ENCODE measurements at places on chromosomes 4 and X.
A peak's percentile ranks its signal among the peaks of the same experiment; 100 is the strongest.

DNA sequence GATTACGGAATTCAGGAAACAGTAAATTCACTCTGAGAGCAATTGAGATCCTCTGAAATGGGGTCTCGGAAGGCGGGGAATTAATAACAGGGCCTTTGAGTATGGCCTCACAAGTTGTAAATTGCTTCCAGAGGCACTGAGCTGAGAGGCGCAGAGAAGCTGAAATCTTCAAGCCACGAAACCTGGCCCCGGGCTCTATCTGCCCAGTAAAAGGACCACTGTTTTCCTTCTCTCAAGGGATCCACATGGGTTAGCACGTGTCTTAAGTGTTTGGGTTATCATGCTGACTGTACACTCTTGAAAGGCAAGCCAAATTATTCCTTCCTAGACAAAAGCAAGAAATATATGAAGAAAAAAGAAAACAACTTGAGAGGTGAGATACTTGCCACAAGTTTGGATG lies 1012.9 kb upstream of the FTHL17 start:
- no peak for DNase-seq

DNA sequence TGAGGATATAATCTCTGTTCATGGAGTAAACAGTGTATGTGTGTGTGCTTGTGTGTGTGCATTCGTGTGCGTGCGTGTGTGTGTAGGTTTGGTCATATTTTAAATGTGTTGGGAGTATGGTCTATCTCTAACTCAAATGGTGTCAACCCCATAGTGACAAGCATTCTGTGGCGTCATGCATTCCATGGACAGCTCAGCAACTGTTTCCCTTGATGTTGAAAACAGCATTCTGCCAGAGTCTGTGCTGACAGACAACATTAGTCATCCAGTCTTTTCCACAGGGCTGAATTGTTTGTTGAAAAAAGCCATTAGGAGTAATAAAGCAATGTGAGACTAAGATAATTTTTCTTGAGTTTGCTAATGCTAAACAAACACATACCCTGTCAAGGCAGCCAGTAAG lies 706.6 kb downstream of the PCDH19 start:
- DNase-seq: no peak

DNA sequence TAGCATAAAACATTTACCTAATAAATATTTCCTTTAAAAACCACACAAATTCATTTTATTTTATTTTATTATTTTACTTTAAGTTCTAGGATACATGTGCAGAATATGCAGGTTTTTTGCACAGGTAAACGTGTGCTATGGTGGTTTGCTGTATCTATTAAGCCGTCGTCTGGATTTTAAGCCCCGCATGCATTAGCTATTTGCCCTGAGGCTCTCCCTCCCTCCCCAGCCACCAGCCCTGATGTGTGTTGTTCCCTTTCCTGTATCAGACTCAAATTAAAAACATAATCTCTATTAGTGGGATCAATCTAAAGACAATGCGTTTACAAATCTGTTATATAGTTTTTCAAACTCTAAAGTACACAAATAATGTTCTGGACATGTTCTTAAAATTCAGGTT lies 1.2 kb upstream of the HTN3 start:
- DNase-seq: no peak

DNA sequence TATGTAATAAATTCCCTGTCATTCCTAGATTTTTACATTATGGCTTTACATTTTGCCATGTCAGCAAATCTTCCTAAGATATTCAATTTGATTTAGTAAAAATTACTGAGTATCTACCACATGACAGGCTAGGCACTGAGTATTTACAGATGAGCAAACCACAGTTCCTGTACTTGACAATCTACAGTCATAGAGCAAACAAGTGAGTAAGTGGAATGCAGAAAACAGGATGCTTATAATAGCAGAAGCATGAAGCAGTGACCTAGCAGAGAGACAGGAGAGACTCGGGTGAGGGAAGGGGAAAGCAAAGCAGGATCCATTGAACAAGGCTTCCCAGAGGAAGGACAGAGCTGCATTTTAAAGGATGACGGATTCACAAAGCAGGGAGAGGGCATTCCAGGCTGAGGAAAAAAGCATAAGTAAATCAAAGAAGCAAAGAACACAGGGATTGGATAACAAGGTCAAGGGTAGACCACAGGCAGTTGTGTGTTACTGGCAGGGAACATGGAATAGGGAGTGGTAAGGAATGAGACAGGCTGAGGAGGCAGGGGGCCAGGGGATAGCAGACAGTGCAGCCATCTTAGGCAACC lies 124.7 kb upstream of the C1QTNF7 start:
- no peak for DNase-seq

GRCh38 chrX:43283187-43283586 lies 372.9 kb upstream of the MAOA start:
- no peak for DNase-seq

GRCh38 chrX:23482561-23482960 lies 147.9 kb downstream of the PTCHD1 start:
- no peak for DNase-seq

- DNase-seq: no peak
These were observed 6.8 kb upstream of the ANOS1 start for GRCh38 chrX:8738588-8739189.

DNA sequence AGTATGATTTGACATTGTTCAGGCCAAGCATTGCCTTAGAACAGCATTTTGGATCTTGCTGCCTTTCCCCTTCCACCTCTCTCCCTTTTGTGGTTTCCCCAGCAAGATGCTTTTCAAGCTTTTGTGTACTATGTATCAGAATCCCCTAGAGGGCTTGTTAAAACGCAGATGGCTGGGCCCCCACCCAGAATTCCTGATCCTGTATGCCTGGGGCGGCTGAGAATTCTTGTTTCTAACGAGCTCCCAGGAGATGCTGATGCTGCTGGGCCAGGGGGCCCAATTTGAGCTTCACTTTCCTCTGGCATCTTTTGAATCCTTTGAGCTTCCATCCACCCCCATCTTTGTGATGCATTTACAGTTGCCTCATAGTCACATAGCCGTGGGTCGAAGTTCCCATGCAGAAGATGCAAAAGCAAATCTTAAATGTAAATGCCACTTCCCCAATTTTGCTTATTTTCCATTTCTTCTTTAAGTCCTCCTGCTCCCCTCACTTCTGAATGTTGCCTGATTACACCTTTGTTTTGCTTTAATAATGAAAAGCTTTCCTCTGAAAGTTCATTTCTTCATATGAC lies 18.5 kb downstream of the HCCS start:
- no peak for DNase-seq

DNA sequence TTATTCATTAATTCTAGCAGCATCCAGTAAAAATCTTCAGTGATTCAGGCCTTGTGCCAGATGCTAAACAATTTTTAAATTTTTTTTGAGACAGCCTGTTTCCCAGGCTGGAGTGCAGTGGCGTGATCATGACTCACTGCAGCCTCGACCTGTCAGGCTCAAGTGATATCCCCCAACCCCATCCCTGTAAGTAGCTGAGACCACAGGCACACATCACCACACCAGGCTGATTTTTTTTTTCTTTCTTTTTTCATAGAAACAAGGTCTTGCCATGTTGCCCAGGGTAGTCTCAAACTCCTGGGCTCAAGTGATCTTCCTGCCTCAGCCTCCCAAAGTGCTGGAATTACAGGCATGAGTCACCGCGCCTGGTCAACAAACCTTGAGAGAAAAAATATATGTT lies 705.5 kb downstream of the ARAP2 start:
- DNase-seq: no peak

DNA sequence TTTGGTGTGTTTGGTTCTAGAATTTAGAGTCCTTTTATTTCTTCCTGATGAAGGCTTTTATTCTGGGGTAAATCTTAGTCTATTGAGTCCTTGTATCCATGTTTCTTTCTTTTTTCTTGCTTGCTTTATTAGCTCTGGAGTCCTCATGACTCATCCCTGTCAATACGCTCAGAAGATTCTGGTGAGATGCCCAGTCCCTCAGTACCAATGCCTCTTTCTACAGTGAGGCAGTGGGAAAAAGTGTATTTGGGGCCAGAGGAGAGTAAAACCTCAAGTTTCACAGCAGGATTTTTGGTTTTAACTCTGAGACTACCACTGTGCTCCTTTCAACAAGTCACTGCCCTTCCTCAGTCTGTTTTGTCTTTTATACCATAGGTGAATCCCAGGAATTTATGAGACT lies 368.0 kb downstream of the GBA3 start:
- no peak for DNase-seq

- no peak for DNase-seq
These were observed 61.5 kb downstream of the RFC1 start for GRCh38 chr4:39304651-39305050.

- peak; percentile 18 for DNase-seq
These were observed 35.3 kb upstream of the WAS start for GRCh38 chrX:48648336-48648751.

DNA sequence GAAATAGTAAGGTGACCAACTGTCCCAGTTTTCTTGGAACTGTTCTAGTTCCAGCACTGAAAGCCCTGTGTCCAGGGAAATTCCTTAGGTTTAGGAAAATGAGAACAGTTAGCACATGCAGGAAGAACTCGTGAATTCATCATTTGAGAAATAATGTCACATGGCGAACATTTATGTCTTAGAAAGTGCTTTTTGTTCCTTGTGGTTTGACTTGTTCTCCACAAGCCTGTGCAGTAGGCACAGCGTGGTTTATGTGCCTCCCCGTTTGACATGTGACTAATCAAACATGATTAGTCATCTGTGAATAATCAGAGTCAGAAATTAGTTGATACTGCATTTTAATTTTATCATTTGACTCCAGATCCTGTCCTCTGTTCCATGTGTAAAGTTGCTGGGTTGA lies 556.0 kb upstream of the CPEB2 start:
- no peak for DNase-seq

- no peak for DNase-seq
These were observed 172.5 kb downstream of the DHX15 start for GRCh38 chr4:24411806-24412205.

DNA sequence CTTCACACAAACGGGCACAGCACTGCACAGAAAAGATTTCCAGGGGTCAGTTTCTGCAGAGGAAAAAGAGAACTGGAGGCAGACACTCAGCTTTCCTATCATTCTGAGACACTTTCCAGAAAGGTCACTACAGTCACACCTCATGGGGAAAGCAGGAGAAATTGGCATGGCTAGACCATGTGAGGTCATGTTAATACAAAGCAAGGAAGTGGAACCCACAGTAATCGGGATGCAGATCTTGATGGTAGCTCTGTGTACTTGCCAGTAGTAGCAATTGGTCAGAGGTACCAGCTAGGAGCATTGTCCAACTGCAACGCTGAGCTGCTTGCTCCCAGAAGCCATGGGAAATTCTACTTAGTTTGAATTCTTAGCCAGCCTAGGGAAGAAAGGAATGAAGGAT lies 255.3 kb upstream of the PCDH10 start:
- no peak for DNase-seq

- DNase-seq: no peak
These were observed 1329.5 kb upstream of the TENM3 start for GRCh38 chr4:180913750-180914149.

- no peak for DNase-seq
These were observed 57.1 kb upstream of the MID1 start for GRCh38 chrX:10677490-10677889.

GRCh38 chr4:55173580-55173979 lies 48.2 kb upstream of the KDR start:
- no peak for DNase-seq

- no peak for DNase-seq
These were observed 37.7 kb upstream of the FRAS1 start for GRCh38 chr4:78019414-78019813.

GRCh38 chr4:92304606-92305005 lies 840 bp downstream of the GRID2 start:
- DNase-seq: no peak

DNA sequence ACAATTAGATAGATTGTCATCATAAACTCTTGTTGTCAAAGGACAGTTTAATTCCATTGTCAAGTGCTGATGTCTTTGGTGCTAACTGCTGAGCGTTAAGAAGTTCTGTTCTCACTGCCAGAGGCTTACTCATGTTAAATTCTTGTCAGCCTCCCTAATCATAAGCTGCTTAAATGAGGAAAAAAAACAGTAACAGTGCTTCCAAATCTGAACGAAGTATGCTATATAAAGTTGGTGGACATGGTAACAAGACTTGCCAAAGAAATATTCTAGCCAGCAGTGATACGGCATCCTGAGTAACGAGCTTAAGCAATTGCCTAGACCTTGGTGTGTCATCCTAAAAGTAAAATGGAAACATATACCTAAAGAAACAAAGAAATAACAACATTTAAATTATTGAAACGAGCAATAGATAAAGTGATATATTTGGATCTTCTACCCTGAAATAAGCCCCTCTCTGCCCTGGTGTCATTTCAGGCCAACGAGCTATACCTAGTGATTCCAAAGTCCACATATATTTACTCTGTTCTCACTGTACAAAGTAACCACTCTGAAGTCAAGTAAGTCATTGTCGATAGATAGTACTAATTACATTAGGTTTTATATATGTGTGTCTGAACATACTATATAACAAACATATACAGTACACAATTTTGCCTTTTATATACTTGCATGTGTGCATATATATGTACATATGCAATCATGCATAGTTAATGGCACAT lies 339.7 kb upstream of the HS3ST1 start:
- DNase-seq: no peak

DNA sequence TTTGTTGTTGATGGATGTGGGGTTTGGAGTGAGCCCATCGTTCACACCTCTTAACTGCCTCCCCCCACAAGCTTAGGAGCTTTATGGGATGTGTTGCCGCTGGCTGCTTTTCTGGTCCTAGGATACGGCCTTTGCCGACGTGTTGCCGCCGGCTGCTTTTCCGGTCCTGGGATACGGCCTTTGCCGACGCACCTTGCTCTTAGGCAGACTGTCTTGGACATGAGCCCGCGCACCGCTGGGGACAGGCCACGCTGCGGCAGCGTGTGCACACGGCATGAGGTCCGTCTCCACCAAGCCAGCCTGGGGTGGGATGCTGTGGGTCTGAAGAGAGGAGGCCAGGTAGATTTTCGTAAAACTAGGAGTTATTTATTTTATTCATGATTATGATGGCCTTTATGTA lies 14.2 kb downstream of the RGS12 start:
- no peak for DNase-seq

DNA sequence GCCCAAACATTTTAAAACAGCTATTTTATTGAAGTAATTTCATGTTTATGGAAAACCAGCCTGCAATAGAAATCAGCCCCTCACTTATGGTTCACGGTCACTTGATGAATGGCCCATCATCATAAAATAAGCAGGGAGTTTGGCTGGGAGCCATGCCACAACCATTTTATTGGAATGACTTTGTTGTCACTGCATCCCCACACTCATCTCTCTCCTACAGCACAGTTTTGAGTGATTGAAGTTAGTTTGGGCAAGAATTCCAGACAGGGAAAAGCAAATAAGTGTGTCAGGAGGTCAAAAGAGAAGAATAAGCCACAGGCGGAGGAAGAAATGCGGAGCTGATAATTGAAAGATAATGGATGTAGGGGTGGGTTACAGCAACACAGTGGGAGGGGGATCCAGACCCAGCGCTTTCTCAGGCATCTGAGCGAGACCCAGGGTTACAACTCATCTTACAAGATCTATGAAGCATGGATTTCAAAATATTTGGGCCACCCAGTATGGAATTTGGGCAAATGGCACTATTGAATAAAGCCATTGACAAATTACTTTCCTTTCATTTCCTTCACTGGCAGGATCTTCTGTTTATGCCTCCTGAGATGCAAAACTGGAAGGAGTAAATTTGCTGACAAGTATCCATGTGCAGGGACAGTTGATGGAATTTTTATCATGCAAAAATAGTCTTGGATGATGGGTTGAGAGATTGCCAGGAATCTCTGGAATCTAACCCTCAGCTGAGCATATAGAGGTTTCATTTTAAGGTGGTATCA lies 100.8 kb downstream of the SHROOM3 start:
- DNase-seq: no peak

Measured in germinal center (tissue), 1 donor.